SW480 (cell line): ENCODE measurements at places on chromosomes 3 and 15.
A peak's percentile ranks its signal among the peaks of the same experiment; 100 is the strongest.

- no peak for DNase-seq
These were observed 199.1 kb downstream of the TJP1 start for GRCh38 chr15:29623116-29623639.

DNA sequence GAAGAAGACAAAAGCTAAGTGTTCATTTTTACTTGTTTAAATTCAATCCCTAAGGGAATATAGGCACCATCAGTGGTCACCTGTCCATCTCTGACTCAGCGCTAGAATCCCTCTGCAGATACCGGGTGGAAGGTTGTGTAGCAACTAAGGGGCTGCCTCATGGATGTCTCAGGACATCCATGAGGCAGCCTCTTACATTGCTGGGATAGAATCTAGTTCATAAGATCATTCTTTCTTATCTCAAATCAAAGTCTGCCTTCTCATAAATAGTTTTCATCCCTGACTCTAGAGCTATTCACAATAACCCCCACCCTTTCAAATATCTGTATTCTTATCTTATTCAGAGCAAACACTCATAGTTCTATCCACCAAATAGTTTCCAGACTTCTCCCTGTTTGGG lies 38.1 kb downstream of the HSPBAP1 start:
- no peak for DNase-seq

- DNase-seq: no peak
These were observed 42.8 kb downstream of the ZNF609 start for GRCh38 chr15:64503197-64503596.

DNA sequence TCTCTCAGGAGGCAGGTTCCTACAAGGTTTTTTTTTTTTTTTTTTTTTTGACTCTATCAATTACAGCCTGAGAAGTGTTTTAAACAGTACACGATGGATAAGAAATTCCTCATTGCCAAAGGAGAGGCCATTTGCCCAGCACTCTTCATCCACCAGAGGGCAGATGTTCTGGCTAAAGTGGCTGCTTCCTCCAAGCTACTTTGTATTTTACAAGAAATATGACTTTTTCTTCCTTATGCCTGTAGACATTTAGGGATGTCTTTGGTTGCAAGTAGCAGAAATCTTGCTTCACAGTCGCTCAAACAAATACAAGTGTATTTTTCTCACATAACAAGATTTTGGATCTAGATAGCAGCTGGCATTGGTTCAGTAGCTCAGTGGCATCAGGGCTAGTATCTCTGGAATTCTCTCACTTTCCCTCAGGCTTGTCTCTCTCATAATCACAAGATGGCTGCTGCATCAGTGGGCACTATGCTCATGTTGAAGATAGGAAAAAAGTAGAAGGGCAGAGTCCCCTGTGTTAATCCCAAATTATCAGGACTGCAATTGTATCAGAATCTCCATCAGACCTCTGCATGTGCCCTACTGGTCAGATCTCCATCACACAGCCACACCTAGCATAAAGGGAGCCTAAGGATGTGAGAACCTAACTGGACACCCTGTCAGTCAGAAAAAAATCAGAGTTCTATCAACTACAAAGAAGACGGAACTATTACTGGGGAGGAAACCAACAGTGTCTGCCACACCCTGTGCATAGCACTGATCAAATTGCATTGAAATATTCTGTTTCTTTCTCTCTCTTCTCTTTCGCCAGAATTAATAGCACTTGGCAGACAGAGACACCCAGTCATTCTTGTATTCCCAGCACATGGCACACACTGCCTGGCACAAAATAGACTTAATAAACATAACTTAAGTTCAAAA lies 138.9 kb upstream of the COL8A1 start:
- peak; percentile 20 for DNase-seq

DNA sequence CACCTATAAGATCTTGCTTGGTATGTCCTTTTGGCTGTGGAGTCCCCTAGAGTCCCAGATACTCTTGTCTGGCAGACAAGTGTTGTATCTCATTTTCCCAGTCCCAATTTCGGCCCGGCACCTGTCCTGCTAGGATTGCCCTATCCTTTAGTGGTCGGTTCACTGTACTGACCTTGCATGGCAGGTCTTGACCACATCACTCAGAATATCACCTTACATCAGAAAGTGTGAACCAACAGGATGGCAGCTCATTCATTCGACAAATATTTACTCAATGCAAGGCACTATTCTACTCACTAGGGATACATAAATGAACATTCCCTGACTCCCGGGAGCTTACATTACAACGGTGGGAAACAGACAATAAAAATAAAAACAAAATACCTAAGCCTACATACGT lies 5.7 kb upstream of the CCDC80 start:
- peak; percentile 84 for DNase-seq

GRCh38 chr3:34444137-34444536 lies 645.7 kb downstream of the PDCD6IP start:
- DNase-seq: no peak

DNA sequence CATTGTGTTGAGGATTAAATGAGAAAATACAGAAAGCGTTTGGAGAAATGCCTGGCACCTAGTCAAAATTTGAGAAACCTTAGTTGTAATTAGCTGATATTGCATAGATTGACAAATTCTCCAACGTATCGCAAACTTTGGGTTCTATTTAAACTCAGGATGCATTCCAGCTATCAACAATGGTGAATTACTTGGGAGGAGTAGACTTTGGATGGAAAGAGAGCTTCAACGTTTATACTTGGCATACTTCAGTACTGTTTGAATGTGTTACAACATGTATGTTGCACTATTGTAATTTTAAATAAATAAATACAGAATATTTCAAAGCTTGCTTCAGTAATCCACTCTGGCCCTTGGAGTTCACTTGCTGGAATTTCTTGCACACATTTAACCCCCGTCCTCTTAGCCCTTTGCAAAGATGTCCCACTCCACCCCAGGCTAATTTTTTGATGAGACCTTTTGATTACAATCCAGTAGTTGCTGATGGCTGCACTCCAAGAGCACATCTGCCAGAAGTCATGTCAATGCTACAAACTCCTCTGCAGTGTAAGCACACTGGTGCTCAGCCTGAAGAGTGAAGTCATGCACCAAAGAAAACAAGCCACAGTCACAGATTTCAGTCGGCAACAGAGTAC lies 4.7 kb upstream of the DIS3L start:
- DNase-seq: no peak

DNA sequence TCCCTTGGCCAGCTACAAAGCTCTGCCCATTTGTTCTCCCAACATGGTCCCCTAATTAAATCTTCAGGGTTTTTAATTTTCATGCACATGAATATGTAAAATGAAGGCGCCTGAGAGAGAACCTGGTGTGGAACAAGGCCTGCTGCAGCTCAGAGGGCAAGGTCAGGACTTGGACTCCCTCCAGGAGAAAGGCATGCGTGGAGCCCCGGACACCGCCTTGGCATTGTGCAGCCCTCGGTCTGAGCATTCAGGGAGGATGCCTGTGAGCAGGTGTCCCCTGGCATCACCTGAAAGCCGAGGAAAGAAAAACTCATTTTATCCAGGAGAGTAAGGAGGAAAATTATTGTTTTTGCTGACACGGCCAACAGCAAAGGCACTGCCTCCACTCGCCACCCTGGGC lies 33.8 kb upstream of the EPHB1 start:
- DNase-seq: no peak

DNA sequence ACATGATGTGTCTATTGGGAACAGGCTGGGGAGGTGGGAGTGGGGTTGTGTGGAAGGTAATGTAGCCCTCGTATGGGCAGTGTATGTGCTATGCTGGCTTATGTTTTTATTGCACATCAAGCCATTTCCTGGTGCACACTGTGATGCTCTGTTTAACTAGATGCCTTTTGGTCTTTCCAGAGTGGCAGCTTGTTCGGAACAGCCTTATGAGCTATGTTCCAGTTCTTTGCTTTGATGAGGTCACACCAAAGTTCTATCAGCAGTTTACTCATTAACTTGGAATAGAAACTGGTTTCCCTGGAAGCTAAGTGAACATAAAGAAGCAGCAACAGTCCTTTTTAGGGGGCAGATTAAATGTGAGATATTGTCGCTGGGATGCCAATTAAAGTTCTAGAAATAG lies 133.9 kb downstream of the DIPK2A start:
- DNase-seq: peak; percentile 5

DNA sequence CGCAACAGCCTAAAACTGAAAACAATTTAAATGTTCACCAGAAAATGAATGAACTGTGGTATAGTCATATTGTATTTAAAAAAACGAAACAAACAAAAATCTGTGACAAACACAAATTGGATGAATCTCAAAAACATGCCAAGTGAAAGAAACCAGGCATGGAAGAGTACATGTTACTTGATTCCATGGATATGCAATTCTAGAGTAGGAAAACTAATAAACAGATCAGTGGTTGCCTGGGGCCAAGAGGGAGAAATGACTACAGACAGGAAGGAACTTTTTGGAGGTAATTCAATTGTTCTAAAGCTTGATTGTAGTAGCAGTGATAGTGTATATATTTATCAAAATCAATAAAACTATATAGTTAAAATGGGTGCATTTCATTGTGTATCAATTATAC lies 16.8 kb downstream of the UBE3A start:
- no peak for DNase-seq

DNA sequence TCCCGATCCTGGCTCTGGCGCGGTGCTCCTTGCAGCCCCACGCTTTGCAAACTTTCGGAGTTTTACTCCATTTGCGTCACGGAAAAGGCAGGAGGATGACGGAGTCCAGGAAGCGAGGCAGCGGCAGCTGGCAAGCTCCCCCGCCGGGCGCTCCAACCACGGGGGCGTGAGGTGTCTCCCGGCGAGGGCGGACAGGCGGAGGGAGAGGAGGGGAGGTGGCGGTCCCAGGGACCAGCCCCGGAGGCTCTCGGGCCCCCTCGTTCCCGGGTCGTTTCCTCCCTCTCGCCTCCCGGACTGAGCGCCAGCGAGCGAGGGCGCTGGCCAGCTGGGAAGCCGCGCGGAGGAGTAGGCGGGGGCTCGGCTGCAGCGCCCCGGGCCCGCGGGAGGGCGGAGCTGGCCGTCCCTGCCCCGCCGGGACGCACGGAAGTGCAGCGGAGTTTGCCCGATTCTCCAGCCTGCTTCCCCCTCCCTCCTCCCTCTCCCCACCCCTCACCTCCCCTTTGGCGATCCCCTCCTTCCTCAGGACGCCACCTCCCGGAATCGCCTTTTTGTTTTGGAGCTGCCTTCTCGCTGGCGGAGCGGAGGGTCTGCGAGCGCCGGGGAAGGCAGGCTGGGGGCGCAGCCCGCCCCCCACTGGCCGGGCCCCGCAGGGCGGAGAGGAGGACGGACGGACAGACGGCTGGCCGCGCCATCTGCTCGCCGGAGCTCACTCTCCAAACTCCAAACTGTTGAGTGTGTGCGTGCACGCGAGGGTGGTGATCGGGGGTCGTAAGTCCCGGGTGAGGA lies at the start of gene SNX33:
Gene SNX33 (plus strand): TSS at position 543 of the 786 bp plus-strand sequence. CDS start 1,191 bp downstream, outside the sequence.
- DNase-seq: peak; percentile 60

GRCh38 chr15:70127770-70128413 lies 30.2 kb upstream of the TLE3 start:
- no peak for DNase-seq
